ENCODE measurements at places on chromosomes 1 and 21.

GRCh38 chr1:76627901-76628300 lies 239.4 kb upstream of the ST6GALNAC5 start:
- no peaks in the 10 kb centered on the region for H3K36me3 ChIP-seq
- no peak overlapping the region for H3K4me3 ChIP-seq
- no peaks in the 10 kb centered on the region for H3K4me1 ChIP-seq
- DNase-seq: no peak
- no peaks in the 10 kb centered on the region for H3K27me3 ChIP-seq

- H3K36me3 ChIP-seq: peaks cover 2% of the 10 kb centered on the region
- H3K27ac ChIP-seq: no peak overlapping the region
- H3K4me3 ChIP-seq: no peak overlapping the region
- H3K27me3 ChIP-seq: peaks cover 42% of the 10 kb centered on the region
- DNase-seq: no peak
- peaks cover 9% of the 10 kb centered on the region for H3K4me1 ChIP-seq
Measured at GRCh38 chr1:31587720-31588423, 11.6 kb downstream of the TINAGL1 start.

GRCh38 chr21:46083791-46084561 lies 13.9 kb upstream of the COL6A2 start:
- no peaks in the 10 kb centered on the region for H3K27me3 ChIP-seq
- peaks cover 4% of the 10 kb centered on the region for H3K36me3 ChIP-seq
- H3K4me3 ChIP-seq: no peak overlapping the region

GRCh38 chr1:64209221-64209620 lies 5.8 kb downstream of the UBE2U start:
- DNase-seq: no peak
- H3K27ac ChIP-seq: no peak overlapping the region
- H3K4me3 ChIP-seq: no peak overlapping the region
- H3K27me3 ChIP-seq: peaks cover 28% of the 10 kb centered on the region
- peaks cover 3% of the 10 kb centered on the region for H3K36me3 ChIP-seq

DNA sequence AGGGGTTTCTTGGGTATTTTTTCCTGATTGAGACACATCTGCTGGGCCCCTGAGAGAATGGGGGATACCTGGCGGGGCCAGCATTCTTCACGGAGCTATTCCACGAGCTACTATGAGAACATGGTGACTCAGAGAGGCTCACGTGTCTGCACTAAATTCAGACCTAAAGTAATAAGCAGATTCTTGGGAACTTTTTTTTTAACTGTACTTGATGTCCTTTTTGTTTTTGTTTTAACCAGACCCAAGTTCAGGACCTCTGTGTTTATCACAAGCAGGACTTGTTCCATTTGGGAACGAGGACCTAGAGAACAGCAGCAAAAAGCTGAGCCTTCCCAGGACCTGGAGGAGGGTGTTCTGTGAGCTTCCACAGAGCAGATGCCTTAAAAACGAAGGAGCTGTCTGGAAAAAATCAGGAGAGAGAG lies 44.0 kb downstream of the EVA1C start:
- peaks cover 7% of the 10 kb centered on the region for H3K36me3 ChIP-seq
- H3K4me3 ChIP-seq: no peak overlapping the region
- no peak overlapping the region for H3K27ac ChIP-seq

GRCh38 chr1:220371324-220371723 lies 99.1 kb upstream of the RAB3GAP2 start:
- no peak overlapping the region for H3K4me3 ChIP-seq
- no peak overlapping the region for H3K27ac ChIP-seq
- H3K27me3 ChIP-seq: peaks cover 63% of the 10 kb centered on the region
- H3K4me1 ChIP-seq: no peaks in the 10 kb centered on the region
- H3K36me3 ChIP-seq: no peaks in the 10 kb centered on the region

DNA sequence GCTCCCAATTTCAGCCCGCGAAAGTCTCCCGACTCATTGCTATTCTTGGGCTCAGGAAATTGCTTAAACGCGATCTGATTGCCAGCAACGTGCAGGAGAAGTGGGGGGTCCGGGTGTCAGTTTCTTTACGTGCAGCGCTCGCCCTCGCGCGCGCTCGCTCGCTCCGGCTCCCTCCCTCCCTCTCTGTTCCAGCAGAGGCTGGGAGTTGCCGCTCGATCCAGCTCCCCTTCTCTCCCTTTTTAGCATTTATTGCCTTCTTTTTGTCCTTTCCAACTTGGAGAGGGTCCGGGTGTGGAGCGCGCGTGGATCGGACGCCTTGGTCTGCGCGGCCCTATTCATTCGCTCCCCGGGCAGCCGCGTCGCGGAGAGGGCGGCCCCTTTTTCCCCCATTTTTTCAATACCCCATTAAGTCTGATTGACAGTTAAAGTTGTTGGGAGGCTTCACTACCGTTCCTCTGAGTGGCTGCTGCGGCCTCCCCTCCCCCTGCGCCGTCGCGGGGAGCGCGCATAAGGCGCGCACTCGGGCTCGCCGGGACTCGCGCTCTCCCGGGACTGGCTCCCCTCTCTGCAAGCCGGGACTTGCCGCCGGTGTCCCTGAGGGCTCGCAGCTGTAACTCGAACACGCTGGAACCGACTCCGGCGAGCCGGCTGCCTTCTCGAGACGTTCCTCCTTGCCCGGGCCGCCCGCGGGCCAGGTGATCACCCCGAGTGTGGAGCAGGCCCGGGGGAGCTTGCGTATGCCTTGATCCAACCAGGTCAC lies at the start of gene DHRS3:
TSS of gene DHRS3 (minus strand) at position 310 of the 760 bp plus-strand sequence. CDS start 862 bp downstream, outside the sequence.
- peaks cover 47% of the 10 kb centered on the region for H3K4me1 ChIP-seq
- no peaks in the 10 kb centered on the region for H3K27me3 ChIP-seq
- peak; percentile 48 for DNase-seq
- H3K27ac ChIP-seq: peak within 1 kb of the TSS; percentile 96
- H3K4me3 ChIP-seq: peak within 1 kb of the TSS; percentile 98

DNA sequence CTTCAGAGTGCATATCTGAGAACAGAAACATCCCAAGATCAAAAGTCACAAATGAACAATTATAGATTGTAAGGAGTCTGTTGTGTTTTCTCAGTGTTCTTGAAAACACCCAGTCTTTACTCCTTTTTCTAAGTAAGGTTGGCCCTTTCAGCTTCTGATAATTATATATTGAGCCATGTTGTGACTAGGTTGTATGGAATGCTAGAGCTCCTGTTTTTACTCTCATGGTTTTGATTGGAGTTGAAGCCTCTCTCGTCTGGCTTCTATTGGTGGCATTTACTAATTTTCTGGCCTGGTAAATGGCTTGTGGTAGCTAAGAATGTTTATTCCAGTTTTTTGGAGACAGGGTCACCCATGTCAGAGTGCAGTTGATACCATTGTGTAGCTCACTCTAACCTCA lies 84.7 kb downstream of the NDUFS5 start:
- H3K4me3 ChIP-seq: no peak overlapping the region
- no peak overlapping the region for H3K27ac ChIP-seq
- peaks cover 5% of the 10 kb centered on the region for H3K27me3 ChIP-seq
- H3K4me1 ChIP-seq: peaks cover 11% of the 10 kb centered on the region

DNA sequence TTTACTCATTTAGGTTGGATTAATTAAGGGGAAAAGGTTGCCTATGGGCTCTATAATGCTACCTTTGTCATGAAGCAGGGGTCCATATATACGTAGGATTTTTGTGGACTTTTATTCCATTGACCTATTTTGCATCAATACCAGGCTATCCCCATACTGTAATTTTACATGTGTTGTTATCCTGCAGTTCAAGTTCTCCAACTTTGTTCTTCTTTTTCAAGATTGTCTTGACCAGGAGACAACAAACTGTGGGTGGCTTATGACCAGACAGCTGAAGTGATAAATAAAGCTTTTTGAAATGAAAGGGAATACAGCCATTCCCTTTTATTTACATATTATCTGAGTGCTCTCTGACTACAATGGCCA lies 345.7 kb downstream of the BARHL2 start:
- no peak for DNase-seq
- no peaks in the 10 kb centered on the region for H3K36me3 ChIP-seq
- peaks cover 7% of the 10 kb centered on the region for H3K27me3 ChIP-seq
- H3K4me3 ChIP-seq: no peak overlapping the region

DNA sequence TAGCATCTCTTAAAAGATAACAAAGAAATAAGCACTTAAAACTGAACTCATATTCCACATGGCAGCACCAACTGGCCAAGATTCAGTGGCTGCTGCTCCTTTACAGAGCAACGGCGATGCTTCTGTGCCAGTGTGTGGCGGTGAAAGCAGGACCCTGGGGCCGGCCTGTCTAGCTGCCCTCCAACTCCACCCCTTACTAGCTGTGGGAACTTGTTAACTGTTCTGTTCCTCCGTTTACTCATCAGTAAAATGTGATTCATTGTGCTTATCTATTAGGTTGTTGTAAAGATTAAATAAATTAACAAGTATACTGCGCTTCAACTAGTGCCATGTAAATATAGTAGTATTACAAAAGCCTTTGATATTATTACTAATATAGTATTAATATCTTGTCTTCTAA lies 133.2 kb downstream of the GDAP2 start:
- H3K4me1 ChIP-seq: no peaks in the 10 kb centered on the region
- H3K4me3 ChIP-seq: no peak overlapping the region
- H3K27me3 ChIP-seq: peaks cover 30% of the 10 kb centered on the region
- peaks cover 3% of the 10 kb centered on the region for H3K36me3 ChIP-seq
- H3K27ac ChIP-seq: no peak overlapping the region
- DNase-seq: no peak

GRCh38 chr1:156344409-156344808 lies 6.1 kb downstream of the TSACC start:
- peaks cover 32% of the 10 kb centered on the region for H3K27me3 ChIP-seq
- no peaks in the 10 kb centered on the region for H3K4me1 ChIP-seq
- DNase-seq: no peak
- no peak overlapping the region for H3K27ac ChIP-seq

DNA sequence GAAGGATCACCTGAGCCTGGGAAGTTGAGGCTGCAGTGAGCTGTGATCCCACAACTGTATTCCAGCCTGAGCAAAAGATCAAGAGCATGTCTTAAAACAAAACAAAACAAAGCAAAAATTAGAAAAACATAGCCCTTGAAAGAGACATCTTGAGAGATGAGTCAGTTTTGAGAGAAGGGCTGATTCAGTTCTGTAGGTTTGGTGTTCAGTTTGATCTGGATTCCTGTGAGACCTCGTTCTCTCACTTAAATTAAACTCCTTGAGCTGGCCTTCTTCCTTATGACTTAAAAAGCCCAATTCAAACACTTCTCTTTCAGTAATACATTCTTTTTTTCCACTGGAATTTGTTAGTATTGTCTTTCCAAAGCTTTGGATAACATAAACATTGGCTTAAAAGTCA lies 164.2 kb downstream of the NRIP1 start:
- DNase-seq: no peak
- H3K27ac ChIP-seq: no peak overlapping the region
- H3K4me1 ChIP-seq: no peaks in the 10 kb centered on the region
- H3K36me3 ChIP-seq: no peaks in the 10 kb centered on the region
- no peak overlapping the region for H3K4me3 ChIP-seq
- no peaks in the 10 kb centered on the region for H3K27me3 ChIP-seq

- no peaks in the 10 kb centered on the region for H3K27me3 ChIP-seq
- peaks cover 2% of the 10 kb centered on the region for H3K36me3 ChIP-seq
- no peak overlapping the region for H3K27ac ChIP-seq
- H3K4me3 ChIP-seq: no peak overlapping the region
- no peak for DNase-seq
Measured at GRCh38 chr1:173195596-173196088, 11.5 kb downstream of the TNFSF4 start.

DNA sequence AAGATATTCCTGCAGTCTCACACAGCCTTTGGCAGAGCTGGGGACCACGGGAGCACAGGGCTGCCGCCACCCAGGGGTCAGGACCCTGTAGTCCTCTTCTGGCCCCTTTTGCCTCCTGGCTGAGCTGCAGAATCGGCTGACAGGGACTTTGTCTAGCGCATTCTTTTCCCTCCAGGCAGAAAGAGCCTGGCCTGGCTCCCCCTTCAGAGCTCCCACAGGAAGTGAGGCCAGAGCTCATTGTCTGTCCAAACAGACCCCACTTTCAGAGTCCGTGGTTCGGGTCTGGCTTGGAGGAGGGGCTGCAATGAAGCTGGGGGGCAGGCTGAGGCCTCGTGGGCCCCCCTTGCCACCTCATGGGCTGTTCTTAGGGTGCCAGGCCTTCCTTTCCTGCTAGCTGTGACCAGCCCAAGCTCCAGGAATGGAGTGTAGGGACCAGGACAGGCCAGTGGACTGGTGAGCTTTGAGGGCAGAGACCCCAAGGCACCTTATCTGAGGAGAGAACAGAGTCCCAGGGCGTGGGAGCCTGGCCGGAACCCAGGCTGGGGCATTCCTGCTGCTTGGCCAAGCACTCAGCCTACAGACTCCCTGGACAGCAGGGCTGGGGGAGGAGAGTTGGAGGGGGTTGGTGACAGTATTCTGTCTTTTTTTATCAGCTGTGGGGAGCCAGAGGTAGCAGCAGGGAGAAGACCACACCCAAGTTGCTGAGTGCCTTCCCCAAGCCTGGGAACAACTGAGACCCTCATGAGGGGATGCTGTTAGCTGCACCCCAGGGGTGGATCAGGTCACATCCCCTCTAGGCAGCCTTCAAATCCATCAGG lies 4.7 kb downstream of the CELSR2 start:
- no peak overlapping the region for H3K4me3 ChIP-seq
- DNase-seq: no peak
- H3K27me3 ChIP-seq: no peaks in the 10 kb centered on the region
- no peak overlapping the region for H3K27ac ChIP-seq

DNA sequence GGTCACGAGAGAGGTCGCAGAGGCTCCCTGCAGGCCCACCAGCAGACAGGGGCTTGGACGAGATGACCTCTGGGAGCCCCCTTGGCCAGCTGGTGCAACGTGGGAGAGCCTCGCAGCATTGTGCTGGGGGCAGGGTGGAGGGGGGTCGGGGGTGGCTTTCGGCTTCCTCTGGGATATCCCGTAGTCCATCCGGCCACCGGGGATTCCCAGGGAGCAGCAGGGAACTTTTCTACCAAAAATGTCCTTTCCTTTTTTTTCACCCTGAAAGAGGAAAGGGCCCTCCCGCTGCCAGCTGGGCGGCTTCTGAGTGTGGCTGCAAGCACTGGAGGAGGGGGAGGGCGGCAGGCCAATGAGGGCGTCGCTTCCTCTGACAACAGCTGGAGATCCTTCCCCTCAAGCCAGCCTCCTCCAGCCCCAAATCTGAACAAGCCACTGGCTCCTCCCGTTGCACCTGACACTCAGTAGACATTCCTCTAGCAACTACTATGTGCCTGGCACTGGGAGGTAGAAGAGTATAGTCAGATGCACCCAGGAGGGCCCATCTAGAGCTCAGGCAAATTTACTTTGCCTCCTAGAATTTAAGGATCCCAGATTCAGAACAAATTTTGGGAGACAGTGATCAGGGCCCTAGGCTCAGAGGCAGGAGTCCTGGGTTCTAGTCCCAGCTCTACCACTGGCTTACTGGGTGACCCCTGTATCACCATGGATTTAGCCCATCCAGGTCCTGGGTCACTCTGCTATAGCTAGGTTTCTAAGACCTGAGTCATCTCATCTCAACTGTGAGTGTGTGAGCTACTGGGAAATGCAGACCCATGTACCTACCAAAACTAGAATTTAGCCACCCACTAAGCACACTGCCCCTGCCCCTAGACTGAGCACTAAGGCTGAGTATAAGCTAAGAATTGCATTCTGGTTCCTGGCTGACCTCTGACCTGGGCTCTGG lies 2.7 kb downstream of the MOB3C start:
- no peaks in the 10 kb centered on the region for H3K27me3 ChIP-seq
- peaks cover 64% of the 10 kb centered on the region for H3K4me1 ChIP-seq
- no peak overlapping the region for H3K27ac ChIP-seq
- DNase-seq: no peak
- H3K36me3 ChIP-seq: no peaks in the 10 kb centered on the region
- H3K4me3 ChIP-seq: peak overlapping the region; percentile 28

- H3K4me3 ChIP-seq: no peak overlapping the region
- no peak overlapping the region for H3K27ac ChIP-seq
- DNase-seq: no peak
- peaks cover 8% of the 10 kb centered on the region for H3K4me1 ChIP-seq
- H3K27me3 ChIP-seq: peaks cover 13% of the 10 kb centered on the region
- no peaks in the 10 kb centered on the region for H3K36me3 ChIP-seq
Measured at GRCh38 chr1:234488054-234489006, 9.4 kb upstream of the TARBP1 start.

- H3K36me3 ChIP-seq: no peaks in the 10 kb centered on the region
- H3K4me1 ChIP-seq: peaks cover 23% of the 10 kb centered on the region
- no peak for DNase-seq
- peak overlapping the region; percentile 90 for H3K27ac ChIP-seq
- peaks cover 65% of the 10 kb centered on the region for H3K27me3 ChIP-seq
Measured at GRCh38 chr1:212607913-212608391, 609 bp upstream of the ATF3 start.

All from T-helper 17 cell (primary cell).